ENCODE measurements at places on chromosomes 1 and 21.

- DNase-seq: no peak
These were observed 1.3 kb upstream of the ZBTB7B start for GRCh38 chr1:155001425-155001674.

DNA sequence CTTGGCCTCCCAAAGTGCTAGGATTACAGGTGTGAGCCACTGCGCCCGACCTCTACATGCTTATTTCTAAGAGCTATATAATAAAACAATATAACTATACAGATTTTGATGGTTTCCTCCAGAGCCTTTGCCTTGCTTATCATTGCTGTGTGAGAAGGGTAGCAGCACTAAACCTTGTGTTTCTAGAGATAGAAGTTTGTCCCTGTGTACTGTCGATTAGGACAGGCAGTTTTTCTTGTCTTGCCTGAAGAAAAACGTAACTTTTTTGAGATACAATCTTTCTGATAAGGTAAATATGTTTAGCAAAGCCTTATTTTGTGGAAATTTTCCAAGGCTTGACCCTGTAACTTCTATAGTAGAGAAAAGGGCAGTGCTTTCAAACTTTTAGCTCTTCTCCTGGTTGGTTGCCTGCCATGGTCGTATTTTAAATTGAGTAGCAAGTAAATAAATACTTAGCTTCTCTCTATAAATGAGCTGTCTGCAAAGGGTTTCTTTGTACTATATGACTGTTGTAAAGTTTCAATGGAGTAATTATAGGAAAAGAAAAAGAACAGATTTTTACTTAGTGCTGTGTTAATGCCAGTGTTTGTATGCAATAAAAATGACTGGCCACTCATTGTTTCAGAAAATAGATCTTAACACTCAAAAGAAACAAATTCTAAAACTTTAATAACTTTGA is 86.4 kb upstream of the CACYBP start:
- no peak for DNase-seq

DNA sequence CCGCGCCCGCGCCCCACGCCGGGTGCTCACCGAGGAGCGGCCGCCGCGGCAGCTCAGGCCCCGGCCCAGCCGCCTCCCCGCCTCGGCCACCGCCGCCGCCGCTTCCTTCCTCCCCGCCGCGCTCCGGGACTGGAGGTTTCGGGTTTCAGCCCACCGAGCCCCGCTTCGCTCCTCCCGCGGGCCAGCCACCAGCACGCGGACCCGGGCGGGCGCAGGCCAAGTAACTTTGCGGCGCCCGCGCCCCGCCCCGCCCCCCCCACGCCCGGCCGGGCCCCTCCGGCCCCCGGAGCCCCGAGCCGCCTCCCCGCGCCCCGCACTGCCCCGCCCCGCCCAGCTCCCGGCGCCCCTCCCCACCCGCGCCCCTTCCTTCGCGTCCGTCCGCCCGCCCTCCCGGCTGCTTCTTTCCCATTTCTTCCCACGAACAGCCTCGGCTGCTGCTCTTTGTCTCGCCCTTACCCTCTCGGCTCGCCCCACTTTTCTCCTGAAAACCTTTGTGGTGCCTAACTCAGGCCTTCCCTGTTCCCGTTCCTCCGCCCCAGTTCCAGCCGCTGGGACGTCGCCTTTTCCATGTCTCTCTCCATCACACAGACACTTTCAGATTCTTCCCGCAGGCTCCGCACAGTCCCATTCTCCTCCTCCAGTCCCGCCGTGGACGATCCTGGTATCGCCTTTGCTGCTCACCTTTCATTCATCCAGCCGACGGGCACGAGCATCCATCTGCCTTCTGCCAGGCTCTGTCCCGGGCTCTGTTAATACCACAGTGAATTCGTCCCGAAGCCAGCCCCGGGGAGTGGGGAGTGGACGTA is at the start of gene GPR161:
Gene GPR161 (minus strand): TSS at position 222 of the 806 bp plus-strand sequence. CDS start 32,080 bp downstream, outside the sequence.
- DNase-seq: peak; percentile 69

DNA sequence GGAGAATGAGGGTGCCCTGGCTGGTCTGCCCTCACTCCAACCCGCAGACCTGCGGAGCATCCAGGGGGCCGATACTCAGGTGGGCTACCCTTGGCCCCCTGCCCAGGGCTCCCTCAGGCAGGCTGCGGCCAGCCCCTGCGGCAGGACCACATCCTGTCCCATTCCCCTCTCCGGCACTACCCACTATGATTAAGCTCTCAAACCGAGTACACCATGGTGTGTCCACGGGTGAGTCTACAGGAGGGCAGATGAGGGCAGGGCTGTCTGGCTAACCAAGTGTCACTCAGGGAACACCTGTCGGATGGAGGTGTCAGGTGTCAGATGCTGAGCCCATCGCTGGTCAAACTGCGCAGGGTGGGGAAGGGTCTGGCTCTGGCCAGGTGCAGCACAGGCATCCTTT is 47.2 kb downstream of the SLC66A1 start:
- no peak for DNase-seq

DNA sequence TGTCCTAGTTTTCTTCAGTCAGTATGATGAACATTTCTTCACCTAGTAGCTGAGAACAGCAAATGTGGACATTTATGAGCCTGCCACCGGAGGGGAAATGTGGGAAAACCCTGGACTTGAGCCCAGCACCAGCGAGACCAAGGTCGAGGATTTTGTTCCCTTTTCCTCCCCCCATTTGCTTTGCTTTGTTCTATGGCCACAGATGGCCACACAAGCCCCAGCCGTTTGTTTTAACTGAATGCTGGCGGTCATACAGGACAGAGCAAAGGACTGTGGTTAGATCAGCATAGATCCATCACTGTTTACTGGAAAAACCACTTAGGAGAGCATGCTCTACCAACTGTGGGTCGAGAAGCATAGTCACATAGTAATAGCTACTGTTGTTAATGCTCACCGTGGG is 20.9 kb downstream of the SH2D2A start:
- DNase-seq: no peak

- no peak for DNase-seq
These were observed 20.4 kb downstream of the SDHB start for GRCh38 chr1:17033481-17033880.

DNA sequence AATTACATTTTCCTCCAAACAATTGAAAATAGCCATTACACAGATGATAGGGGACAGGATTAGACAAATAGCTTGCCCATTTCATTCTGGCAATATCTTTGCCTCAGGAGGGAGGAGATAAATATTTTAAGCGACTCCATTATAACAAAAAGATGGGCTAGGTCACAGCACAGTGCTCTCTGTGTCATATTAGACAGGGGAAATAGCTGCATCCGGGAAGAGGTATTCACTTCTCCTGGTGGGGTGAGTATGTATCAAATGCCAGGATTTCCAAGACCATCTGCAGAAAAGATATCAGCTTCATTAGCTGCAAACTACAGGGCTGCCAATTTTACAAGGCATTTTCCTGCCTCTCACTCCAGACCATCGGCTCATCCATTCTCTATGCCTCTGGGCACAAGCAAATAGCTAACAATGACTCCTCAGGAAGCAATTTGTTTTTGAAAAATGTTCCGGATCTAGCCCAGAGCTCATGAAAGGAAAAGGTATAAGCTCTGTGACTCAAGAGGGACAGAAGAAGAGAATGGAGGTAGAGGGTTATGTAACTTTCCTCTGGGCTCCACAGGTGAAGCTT is 41.9 kb upstream of the ANGPTL7 start:
- DNase-seq: no peak

DNA sequence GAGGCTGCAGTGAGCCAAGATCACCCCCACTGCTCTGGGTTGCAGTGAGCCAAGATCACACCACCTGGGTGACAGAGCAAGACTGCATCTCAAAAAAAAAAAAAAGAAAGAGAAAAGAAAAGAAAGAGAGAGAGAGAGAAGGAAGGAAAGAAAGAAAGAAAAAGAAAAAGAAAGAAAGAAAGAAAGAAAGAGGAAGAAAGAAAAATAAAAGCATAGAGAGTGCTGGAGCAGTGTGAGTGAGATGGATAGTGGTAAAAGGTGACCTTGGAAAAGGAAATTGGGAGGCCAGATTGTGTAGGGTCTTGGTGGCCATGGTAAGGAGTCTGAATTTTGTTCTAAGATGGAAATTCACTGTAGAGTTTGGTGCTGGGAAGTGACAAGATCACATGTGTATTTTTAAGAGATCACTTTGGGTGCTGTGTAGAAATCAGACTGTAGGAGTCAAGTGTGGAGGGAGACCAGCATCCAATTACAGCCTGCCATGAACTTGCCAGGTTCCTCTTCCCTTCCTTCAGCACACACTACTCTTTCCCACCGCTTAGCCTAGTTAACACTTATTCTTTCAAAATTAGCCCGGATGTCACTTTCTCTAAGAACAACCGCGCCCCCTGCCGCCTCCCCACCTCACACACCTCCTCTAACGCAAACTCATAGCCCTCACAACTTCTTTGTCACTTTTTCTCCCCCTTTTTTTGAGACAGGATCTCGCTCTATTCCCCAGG is 17.9 kb downstream of the MTX1 start:
- peak; percentile 61 for DNase-seq

DNA sequence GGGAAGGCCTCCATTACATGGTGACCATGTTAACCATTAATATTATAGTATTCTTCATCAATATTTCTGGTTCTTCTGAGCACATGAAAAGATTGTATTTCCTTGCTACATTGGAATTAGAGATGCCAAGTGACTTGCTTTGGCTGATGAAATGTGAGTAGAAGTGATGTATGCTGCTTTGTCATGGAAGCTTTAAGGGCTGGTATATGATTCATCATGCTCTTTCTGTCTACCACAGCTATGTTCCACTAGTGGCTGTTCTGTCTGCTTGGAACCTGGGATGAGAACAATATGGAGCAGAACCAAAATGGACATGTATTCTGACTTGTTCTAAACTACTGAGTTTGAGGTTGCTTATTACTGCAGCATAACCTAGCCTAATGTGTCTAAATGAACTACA is 163.3 kb downstream of the TM2D1 start:
- no peak for DNase-seq

DNA sequence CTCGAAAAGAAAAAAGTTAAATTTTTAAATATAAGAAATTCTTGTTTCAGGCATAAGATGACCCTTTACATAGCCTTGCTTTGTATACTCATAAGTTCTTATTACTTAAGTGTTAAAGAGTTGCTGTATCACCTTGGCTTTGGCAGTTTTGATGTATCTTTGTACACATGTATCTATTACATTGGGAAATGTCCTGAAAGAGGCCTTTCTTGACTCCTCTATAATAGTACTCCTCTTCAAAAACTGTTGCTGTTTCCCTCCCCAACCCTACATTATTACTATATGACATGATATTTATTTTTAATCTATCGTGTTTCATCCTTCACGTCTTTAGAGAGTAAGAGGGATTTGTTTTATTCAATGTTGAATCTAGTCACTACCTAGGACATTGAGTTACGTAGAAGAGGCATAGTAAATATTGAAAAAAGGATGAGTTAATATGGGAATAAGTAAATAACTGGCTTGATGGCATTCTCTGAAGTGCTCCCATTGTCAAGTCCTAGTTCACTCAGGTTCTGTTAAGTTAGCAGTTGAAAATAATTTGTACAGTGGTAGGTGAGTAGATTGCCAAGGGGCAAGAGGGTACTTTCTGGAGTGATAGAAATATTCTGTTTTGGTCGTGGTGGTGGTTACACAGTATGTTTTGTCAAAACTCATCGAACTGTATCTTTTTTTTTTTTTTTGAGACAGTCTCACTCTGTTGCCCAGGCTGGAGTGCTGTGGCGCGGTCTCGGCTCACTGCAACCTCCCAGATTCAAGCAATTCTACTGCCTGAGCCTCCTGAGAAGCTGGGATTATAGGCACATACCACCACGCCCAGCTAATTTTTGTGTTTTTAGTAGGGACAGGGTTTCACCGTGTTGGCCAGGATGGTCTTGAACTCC is 8.2 kb downstream of the THRAP3 start:
- no peak for DNase-seq

- DNase-seq: no peak
These were observed 1054.8 kb upstream of the B3GALT2 start for GRCh38 chr1:194241215-194241614.

GRCh38 chr1:226681652-226682493 is 57.2 kb downstream of the ITPKB start:
- no peak for DNase-seq

DNA sequence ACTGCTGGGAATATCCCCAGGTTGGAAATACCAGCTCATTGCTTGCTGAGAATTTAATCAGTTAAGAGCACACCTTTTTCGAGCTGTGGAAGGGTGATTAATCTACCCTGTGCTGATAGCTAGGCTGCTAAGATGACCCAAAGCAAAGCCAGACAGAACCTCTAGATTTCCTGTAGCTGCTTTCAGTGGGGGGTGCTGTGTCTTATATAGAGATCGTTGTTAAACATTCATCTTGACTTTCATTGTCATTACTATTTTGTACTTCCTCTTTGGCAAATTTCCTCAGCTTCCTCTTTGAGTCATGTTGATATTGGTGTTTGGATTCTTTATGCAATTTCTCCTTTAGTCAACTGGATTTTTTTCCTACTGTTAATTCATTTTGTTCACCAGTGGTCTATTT is 155.3 kb downstream of the DISC1 start:
- DNase-seq: no peak

GRCh38 chr21:34606621-34607020 is 8.3 kb downstream of the RCAN1 start:
- no peak for DNase-seq

- no peak for DNase-seq
These were observed 28.5 kb downstream of the DENND2C start for GRCh38 chr1:114641377-114641776.

- DNase-seq: no peak
These were observed 221.3 kb downstream of the TOMM20 start for GRCh38 chr1:234907208-234907939.

- no peak for DNase-seq
These were observed 271.9 kb downstream of the HHAT start for GRCh38 chr1:210600421-210601159.

- DNase-seq: no peak
These were observed 52.7 kb downstream of the PKN2 start for GRCh38 chr1:88736633-88737248.

GRCh38 chr1:214400131-214400530 is 119.2 kb downstream of the SMYD2 start:
- DNase-seq: no peak

GRCh38 chr1:54163573-54163972 is 10.8 kb upstream of the CDCP2 start:
- DNase-seq: no peak

GRCh38 chr1:86774305-86775295 is 70.2 kb downstream of the SH3GLB1 start:
- peak; percentile 66 for DNase-seq

DNA sequence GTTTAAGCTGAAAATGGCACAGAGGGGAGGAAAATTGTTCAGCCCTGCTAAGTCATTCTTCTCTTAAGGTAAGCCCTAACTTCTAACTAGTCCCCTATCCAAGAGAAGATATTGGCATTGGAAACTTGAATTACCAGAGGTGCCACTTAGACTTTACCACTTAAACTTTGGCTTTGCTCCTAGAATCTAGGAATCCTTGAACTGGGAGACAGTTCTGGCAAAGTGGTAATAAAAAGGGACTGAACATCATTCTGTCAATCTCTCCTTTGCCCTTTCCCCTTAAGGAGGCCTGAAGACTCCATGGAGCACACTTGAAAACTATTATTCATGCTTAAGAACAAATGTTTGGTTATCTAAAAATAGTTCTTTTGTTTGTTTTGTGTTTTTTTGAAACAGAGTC is 8.4 kb downstream of the ATP1A4 start:
- no peak for DNase-seq

Data from pancreas (tissue), 10 donors.